Breast epithelium (tissue), 4 donors: ENCODE measurements at places on chromosomes 11 and 22. TPM values are rescaled to one million over a fixed set of nuclear protein-coding genes. Genes with fewer than 3 reads are reported as not detected.

- H3K4me1 ChIP-seq = no peaks in the 10 kb centered on the region
- H3K4me3 ChIP-seq = no peak overlapping the region
- no peaks in the 10 kb centered on the region for H3K36me3 ChIP-seq
Observed at GRCh38 chr11:105181521-105181920, 42.0 kb upstream of the CARD18 start.

The MRGPRX3 gene
- total RNA-seq = 2.0 TPM

DNA sequence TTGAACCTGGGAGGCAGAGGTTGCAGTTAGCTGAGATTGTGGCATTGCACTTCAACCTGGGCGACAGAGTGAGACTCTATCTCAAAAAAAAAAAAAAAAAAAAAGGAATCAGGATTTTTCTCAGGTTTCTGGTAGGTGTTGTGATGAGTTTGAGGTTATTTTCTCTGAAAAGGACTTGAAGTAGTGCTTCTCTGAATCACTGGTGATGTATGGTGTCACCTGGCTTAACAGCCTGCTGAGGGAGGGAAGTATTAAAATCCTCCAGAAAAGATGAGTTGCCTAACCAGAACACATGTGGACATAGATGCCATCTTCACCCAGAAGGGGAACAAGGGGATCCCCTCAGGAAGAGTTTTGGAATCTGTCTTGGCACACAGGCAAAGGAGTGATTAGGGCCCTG is 20.1 kb downstream of the SMARCB1 start:
- no peak overlapping the region for H3K27ac ChIP-seq
- H3K4me1 ChIP-seq = no peaks in the 10 kb centered on the region
- peaks cover 4% of the 10 kb centered on the region for H3K36me3 ChIP-seq
- H3K4me3 ChIP-seq = no peak overlapping the region
- DNase-seq = no peak

- H3K4me3 ChIP-seq = no peak overlapping the region
- no peaks in the 10 kb centered on the region for H3K4me1 ChIP-seq
- DNase-seq = no peak
- no peaks in the 10 kb centered on the region for H3K27me3 ChIP-seq
Observed at GRCh38 chr11:43392713-43393112, 34.0 kb downstream of the TTC17 start.

DNA sequence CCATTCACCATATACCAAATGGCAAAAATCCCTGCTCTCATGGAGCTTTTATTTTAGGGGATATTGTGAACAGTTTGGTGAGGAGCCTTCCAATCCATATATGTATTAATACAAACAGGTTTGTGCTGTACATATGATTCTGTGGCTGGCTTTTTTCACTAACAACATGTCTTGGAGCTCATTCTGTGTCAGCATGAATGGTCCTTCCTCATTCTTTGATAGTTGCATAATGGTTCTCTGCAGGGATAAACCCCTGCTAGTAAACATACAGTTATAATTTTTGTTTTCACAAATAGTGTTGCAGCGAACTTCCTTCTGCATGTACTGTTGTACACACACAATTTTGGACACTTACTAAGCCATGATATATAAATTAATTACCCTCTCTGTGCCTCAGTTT is 8.3 kb downstream of the PRR5L start:
- H3K27me3 ChIP-seq = no peaks in the 10 kb centered on the region
- no peaks in the 10 kb centered on the region for H3K4me1 ChIP-seq
- H3K27ac ChIP-seq = no peak overlapping the region
- no peaks in the 10 kb centered on the region for H3K36me3 ChIP-seq

The MPPED2 gene
- total RNA-seq = 8.5 TPM

- no peak overlapping the region for H3K4me3 ChIP-seq
- no peaks in the 10 kb centered on the region for H3K27me3 ChIP-seq
- no peaks in the 10 kb centered on the region for H3K36me3 ChIP-seq
- DNase-seq = no peak
- H3K27ac ChIP-seq = no peak overlapping the region
- no peaks in the 10 kb centered on the region for H3K4me1 ChIP-seq
Observed at GRCh38 chr11:70460964-70461363, 62.6 kb downstream of the CTTN start.

The RIMBP3B gene
- 0.16 TPM for total RNA-seq

The CYP2R1 gene
- 7.7 TPM for total RNA-seq

The OTOG gene
- not detected for total RNA-seq
